Left ventricle myocardium inferior (tissue), 1 donor: ENCODE measurements at places on chromosomes 3 and 15. TPM values are rescaled to one million over a fixed set of nuclear protein-coding genes. Genes with fewer than 3 reads are reported as not detected.

GRCh38 chr15:89143503-89144162 is 55.4 kb downstream of the ABHD2 start:
- H3K4me1 ChIP-seq: peaks cover 87% of the 10 kb centered on the region
- peak overlapping the region; percentile 86 for H3K27ac ChIP-seq
- H3K4me3 ChIP-seq: no peak overlapping the region

The ARNT2 gene
- total RNA-seq: 3.6 TPM

GRCh38 chr15:91407269-91407889 is 307.3 kb downstream of the SV2B start:
- peak; percentile 19 for DNase-seq
- peaks cover 27% of the 10 kb centered on the region for H3K4me1 ChIP-seq
- H3K4me3 ChIP-seq: no peak overlapping the region
- H3K27me3 ChIP-seq: no peaks in the 10 kb centered on the region

DNA sequence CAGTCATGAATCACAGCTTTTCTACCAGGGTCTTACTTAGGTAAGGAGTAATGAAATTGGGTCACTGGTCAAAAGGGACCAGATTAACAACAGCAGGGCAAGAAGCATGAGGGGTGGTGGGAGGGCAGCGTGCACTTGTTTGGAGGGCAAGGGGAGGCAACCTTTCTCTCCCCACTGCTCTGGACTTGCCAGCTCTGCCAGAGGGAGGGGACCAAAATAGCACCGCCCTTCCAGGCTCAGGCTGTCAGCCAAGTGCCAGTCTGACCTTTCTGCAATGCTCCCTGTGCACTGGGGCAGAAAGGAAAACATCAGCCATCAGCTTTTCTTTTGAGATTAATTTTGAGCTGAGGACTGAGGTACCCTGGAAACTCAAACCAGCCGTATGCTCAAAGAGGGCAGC is 4.5 kb upstream of the ULK3 start:
- no peaks in the 10 kb centered on the region for H3K27me3 ChIP-seq
- peaks cover 63% of the 10 kb centered on the region for H3K36me3 ChIP-seq

DNA sequence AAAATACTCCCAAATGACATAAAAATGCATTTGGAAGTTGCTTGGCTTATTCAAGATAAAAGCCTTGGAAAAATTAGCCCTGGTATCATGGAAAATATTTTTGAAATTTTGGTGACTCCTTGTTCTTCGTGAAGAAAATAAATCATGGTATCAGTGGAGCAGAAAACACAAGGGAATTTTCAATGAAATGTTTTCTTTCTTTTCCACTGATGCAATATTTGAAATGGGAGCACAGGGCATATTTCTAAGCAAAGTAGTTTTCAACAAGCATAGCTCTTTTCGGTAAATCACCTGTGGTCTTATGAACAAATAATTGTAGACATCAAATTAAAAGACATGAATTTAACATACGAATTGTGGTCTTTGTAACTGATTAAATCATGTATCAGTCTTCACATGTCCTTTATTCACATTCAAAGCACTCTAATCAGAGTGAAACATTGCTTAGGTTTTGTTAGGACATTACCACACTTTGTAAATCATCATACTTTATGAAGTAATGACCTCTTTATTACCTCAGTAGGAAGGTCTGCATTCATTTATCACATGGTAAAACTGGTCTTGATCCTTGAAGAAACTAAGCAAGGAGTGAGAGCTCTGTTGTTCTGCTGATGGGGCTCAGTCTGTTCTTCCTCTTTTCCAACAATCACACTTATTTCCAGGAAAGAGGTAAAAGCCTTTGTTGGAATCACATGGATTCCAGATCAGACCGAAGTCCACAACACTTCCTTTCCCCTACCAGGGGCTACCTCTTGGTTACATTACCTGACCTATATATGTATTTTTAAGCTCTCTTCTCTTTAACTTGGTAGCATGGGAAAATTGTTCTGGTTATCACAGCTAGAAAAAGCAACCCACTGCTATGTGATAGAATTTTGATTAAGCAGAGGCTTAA is 413.5 kb upstream of the THBS1 start:
- no peak for DNase-seq
- peaks cover 7% of the 10 kb centered on the region for H3K4me1 ChIP-seq
- peak overlapping the region; percentile 60 for H3K27ac ChIP-seq

The AADACL2 gene
- not detected for total RNA-seq

GRCh38 chr3:30685267-30685667 is 78.9 kb downstream of the TGFBR2 start:
- peaks cover 31% of the 10 kb centered on the region for H3K36me3 ChIP-seq
- H3K27ac ChIP-seq: peak overlapping the region; percentile 79
- no peak overlapping the region for H3K4me3 ChIP-seq
- peaks cover 100% of the 10 kb centered on the region for H3K4me1 ChIP-seq
- no peaks in the 10 kb centered on the region for H3K27me3 ChIP-seq

DNA sequence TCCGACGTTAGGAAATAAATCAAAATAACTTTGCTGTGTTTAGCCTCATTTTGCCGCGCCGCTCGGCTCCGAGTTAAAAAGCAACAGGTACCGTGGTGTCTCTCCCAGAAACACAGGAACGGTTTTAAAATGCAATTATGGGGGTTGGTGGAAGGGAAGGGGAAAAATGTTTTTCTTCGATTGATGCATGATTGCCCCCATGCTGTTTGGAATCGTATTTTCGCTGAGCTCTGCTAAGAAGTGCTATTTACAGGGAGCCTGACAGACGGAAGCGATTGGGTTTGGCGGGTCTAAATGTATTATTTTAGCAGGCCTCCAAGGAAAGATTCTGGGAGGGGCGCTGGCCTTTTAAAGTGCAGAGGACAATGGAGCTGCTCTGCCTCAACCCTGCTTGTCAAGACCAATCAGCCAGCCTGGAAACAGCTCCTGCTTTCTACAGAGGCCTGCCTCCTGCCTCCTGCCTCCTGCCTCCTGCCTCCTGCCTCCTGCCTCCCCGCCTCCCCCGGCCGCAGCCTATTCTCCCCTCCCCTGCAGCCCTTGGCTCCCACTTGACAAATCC is 156.7 kb upstream of the TLE3 start:
- H3K27ac ChIP-seq: no peak overlapping the region
- no peak for DNase-seq
- H3K4me1 ChIP-seq: peaks cover 12% of the 10 kb centered on the region
- peaks cover 40% of the 10 kb centered on the region for H3K27me3 ChIP-seq
- no peaks in the 10 kb centered on the region for H3K36me3 ChIP-seq

The PRC1 gene
- total RNA-seq: 3.4 TPM

DNA sequence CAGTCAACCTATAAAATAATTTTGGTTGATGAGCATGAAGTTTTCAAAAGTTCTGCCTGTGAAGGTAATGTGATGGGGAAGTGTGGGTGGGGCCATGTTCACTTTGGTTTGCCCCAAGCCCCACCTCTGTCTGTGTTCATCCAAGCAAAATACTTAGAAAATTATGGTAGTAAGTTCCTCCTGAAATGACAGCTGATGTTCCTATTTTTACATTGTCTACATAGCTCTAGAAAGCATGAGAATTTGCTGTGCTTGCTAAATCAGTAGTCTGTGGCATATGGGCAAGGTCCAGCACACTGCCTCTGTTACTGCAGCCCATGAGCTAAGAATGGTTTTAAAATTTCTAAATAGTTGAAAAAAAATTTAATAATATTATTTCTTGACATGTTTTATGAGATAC is 21.9 kb upstream of the CP start:
- H3K4me1 ChIP-seq: peaks cover 26% of the 10 kb centered on the region
- no peak for DNase-seq
- no peak overlapping the region for H3K27ac ChIP-seq
- H3K27me3 ChIP-seq: no peaks in the 10 kb centered on the region
- H3K4me3 ChIP-seq: no peak overlapping the region
- H3K36me3 ChIP-seq: no peaks in the 10 kb centered on the region

The MYRIP gene
- 1.5 TPM for total RNA-seq

The ACTRT3 gene
- 0.55 TPM for total RNA-seq

GRCh38 chr15:59203008-59203407 is 3.6 kb upstream of the LDHAL6B start:
- no peak overlapping the region for H3K27ac ChIP-seq
- no peak for DNase-seq
- H3K36me3 ChIP-seq: peaks cover 95% of the 10 kb centered on the region
- no peak overlapping the region for H3K4me3 ChIP-seq
- peaks cover 5% of the 10 kb centered on the region for H3K4me1 ChIP-seq

- H3K27me3 ChIP-seq: peaks cover 11% of the 10 kb centered on the region
- H3K4me1 ChIP-seq: peaks cover 52% of the 10 kb centered on the region
- peak overlapping the region; percentile 49 for H3K27ac ChIP-seq
- DNase-seq: peak; percentile 25
Measured at GRCh38 chr3:46065294-46065705, 38.0 kb upstream of the XCR1 start.

- no peaks in the 10 kb centered on the region for H3K36me3 ChIP-seq
- H3K27ac ChIP-seq: no peak overlapping the region
- peaks cover 95% of the 10 kb centered on the region for H3K27me3 ChIP-seq
- no peak overlapping the region for H3K4me3 ChIP-seq
- DNase-seq: no peak
Measured at GRCh38 chr3:137761563-137762503, 2.3 kb upstream of the SOX14 start.

GRCh38 chr3:191502583-191502982 is 41.6 kb downstream of the PYDC2 start:
- H3K4me1 ChIP-seq: peaks cover 11% of the 10 kb centered on the region
- no peak for DNase-seq
- H3K27ac ChIP-seq: no peak overlapping the region
- H3K4me3 ChIP-seq: no peak overlapping the region
